ENCODE measurements at places on chromosomes 5 and 9. TPM values are rescaled to one million over a fixed set of nuclear protein-coding genes. Genes with fewer than 3 reads are reported as not detected.

DNA sequence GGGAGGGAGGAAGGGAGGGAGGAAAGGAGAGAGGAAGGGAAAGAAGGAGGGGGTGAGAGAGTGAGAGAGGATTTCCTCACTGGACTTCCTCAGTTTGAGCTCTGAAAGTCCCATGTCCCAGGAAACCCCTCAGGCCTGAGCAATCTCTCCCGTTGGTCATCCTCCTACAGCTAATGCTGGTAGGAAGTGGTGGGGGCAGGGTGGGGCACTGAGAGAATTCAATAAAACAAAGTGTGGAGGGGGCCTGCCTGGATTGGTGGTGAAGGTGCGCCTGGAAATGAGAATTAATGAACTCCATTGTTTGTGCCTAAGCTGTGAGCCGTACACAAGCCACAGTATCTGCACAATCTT lies 195.0 kb downstream of the RGS3 start:
- H3K4me1 ChIP-seq, result peaks cover 10% of the 10 kb centered on the region

DNA sequence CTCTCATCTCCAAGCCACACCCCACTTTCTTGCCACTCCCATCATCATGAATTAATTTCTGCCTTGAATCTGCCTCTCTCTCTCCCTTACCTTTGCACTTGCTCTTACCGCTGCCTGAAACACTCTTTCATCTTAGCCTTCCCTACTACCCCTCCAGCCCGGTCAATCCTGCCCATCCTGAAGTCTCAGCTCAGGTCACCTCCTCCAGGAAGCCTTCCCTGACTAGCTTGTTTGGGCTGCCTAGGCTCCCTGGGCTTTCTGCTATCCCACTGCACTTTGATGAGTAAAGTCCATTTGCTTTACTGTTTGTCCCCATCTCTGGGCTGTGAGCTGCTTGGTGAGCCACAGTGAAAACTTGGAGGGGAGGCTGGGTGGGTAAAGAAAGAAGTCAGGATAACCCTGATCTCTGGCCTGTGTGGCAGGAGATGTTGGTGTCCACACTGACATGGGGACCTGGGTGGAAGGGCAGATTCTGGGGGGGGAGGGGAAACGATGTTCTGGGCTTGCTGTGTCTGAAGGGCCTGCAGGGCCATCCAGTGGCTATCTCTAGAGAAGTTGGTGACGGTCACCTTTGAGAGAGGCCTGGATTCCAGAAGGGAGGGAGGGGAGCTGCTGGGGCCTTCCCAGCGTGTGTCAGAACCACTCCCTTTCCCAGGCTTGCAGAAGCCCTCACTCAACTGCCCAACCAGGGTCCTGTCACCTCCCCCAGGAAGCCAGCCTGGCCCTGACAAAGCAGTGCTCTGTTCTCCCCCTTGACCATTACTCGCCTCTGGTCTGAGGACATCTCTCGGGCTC lies 75.0 kb upstream of the DAB2IP start:
- H3K4me3 ChIP-seq, result no peak overlapping the region
- H3K27ac ChIP-seq, result no peak overlapping the region

Gene SLC36A3
- total RNA-seq, result not detected

- peaks cover 39% of the 10 kb centered on the region for H3K4me1 ChIP-seq
- H3K27me3 ChIP-seq, result no peaks in the 10 kb centered on the region
- H3K4me3 ChIP-seq, result peak overlapping the region; percentile 91
- DNase-seq, result peak; percentile 67
Measured at GRCh38 chr5:150001660-150002486, 1.3 kb downstream of the HMGXB3 start.

DNA sequence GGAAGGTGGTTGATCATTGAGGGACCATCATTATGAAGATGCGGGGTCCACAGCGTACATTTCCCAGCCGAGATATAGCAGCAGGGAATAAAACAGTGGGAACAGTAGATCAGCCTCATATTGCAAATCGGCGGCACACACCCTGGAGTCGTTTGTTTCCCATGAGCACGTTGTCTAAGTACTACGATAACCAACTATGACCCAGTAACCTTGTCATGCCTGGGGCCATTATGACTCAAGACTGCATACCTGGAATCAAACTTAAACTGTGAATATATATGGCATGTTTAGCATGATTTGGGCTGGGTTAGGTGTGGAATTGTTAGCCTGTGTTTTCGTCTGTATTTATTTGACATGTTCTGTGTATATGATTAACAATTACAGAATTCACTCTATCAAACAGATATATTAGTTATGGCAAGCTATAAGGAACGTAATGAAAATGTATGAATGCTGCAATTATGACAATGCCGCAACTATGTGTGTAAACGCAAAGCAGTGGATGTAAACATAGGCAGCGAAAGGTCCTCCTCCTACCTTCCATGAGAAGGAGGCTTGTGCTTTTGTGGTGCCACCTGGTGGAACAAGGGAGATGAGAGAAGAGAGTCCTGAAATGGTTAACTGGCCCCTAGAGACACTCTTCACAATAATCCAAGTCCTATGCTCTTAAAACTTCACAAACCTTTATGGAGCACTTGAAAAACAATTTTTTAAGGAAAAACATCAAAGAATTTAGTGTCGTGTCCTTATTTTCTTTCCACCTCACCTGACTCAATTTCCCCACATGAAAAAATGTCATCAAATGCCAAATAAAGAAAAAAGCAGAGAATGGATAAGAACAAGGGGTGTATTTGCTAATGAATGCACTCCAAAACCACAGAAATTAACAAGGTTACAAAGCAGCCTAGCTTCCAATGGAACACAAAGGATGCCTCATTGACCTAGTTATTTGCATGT lies 47.1 kb downstream of the SEMA5A start:
- no peaks in the 10 kb centered on the region for H3K36me3 ChIP-seq
- no peaks in the 10 kb centered on the region for H3K4me1 ChIP-seq
- no peak overlapping the region for H3K4me3 ChIP-seq
- DNase-seq, result no peak
- no peaks in the 10 kb centered on the region for H3K27me3 ChIP-seq

Gene CDKN2B
- 1.6 TPM for total RNA-seq

DNA sequence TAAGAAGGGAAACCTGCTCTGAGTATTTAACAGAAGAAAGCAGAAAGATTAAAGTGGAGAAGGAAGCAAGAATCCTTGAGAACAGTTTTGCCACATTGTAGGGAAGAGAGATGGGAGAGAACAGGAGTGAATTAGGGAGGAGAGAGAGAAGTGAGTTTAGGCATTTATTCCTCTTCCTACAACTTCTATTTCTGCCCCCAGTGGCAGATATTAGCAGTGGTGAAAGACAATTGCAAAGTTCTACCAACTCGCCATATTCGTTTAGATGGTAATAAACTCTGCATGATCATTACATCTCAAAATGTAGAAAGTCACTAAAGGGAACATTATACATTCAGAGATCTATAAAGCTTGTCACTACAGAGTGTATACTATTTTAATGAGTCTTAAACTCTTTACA lies 440.1 kb upstream of the TRPC7 start:
- H3K36me3 ChIP-seq, result no peaks in the 10 kb centered on the region
- DNase-seq, result no peak
- no peak overlapping the region for H3K27ac ChIP-seq
- no peaks in the 10 kb centered on the region for H3K4me1 ChIP-seq
- H3K4me3 ChIP-seq, result no peak overlapping the region

DNA sequence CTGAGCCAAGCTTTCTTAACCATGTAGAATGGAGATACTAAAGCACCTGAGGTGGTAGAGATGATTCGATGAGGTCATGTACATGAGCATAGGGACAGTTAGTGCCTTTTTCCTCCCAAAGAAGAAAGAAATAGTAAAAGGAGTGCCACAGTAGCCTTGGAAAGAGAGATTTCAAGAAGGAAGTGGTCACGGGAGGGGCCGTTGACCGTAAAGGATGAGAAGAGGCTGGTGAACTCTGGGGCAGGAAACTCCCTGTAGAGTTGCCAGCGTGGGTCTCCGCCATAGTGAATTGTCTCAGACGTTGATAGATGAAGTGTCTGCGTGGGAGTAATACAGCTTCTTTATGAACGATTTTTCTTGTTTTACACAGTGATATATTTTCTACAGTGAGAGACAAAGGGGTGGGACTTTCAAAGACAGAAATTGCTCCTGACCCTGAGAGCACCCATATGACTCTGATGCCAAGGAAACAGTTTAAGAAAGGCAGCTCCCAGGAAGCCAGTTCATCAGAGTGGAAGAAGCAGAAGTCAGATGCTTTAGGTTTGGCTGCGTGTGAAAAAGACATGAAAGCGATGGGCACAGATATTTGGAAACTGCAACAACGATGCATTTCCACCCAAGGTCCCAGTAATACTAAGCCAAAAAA lies 41.3 kb downstream of the UGCG start:
- peak overlapping the region; percentile 61 for H3K4me3 ChIP-seq
- no peaks in the 10 kb centered on the region for H3K27me3 ChIP-seq
- peak; percentile 74 for DNase-seq
- peaks cover 13% of the 10 kb centered on the region for H3K36me3 ChIP-seq
- H3K27ac ChIP-seq, result peak overlapping the region; percentile 78

DNA sequence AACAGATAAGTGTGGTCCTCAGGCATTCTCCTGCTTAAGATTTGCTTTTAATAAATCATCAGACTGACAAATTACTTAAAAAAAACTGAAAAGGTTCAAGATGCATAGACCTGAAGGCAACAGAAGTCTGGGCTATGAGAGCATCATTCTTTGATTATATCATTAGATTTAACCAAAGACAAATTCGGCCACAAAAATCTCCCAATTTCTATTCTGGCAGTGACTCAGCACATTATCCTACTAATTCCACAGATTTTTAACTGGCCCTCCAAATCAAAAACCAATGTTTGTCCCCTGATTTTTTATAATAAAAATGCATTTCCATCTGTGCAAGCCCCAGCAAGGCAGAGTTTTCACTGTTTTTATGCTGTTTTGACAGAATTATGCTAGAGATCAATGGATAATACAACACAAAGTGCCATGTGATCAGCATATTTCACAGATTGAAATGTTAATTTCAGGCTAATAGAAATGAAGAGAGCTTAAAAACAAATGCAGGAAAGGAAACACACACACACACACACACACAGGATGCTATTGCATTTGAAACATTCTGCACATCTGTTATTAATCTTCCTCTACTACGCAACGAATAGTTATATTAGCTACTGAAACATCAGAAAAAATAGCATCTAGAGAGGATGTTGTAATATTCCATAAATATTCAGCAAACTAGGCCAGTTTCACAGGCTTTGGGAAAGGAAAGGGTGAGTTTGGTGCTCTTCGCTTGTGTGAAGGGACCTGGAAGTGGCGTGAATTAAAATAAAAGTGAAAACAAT lies 177.6 kb upstream of the ST8SIA4 start:
- H3K4me1 ChIP-seq, result no peaks in the 10 kb centered on the region
- no peak overlapping the region for H3K27ac ChIP-seq
- no peak for DNase-seq
- H3K4me3 ChIP-seq, result no peak overlapping the region

DNA sequence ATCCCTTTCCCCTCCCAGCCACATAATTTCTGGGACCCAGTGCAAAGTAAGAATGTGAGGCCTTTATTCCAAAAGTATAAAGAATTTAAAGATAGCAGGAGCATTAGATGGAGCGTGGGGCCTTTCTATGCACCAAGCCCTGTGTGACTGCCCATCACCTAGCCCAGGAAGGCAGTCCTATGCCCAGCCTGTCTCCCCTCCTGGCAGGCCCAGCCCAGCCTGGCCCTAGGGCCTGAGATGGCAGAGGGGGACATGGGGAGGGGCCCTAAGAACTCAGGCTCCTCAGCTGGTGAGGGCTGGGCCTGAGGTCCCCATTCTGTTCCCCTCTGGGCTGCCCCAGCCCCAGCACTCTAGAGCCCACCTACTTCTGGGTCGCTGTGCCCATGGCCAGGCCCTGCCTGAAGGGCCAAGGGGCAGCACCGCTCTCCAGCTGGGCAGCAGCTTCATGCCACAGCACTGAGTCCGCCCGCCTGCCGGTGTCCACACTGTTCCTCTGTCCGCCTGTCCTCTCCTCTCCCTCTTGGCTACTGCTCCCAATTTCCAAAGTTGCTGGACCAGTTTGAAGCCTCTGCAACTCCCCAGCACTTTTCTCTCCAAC lies 995 bp upstream of the SLC23A1 start:
- peaks cover 34% of the 10 kb centered on the region for H3K4me1 ChIP-seq
- no peaks in the 10 kb centered on the region for H3K27me3 ChIP-seq
- no peak for DNase-seq
- H3K36me3 ChIP-seq, result no peaks in the 10 kb centered on the region
- peak overlapping the region; percentile 73 for H3K4me3 ChIP-seq
- peak overlapping the region; percentile 96 for H3K27ac ChIP-seq

DNA sequence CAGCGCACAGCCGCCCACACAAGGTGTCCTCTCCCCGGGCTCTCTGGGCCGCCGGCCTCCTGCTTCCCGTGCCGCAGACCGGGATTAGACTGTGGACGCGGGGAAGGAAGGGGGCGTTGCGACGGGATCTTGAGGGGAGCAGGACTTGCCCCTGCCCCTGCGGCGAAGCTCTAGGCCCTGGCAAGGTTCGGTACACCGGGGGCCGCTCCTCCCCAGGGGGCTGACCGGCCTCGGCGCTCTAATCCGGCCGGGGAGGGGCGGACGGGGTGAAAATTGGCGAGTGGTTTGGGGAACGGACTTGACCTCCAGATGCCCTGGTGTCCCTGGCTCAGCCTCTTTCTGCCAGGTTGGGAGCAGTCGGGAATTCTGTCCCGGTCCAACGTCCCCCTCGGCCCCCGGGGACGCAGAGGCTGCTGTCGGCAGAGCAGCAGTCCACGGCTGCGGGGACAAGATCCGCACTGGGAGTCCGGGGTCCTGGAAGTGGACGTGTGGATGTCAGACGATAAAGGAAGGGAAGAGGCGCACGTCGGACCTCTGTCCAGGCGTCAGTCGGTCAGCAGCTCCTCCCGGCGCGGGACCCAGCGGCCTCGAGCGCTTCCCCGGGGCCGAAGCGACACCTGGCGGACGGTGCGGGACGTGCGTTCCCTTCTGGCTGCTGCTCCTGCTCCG lies 1.9 kb upstream of the CNTFR start:
- DNase-seq, result peak; percentile 84
- no peak overlapping the region for H3K27ac ChIP-seq
- H3K36me3 ChIP-seq, result no peaks in the 10 kb centered on the region
- H3K27me3 ChIP-seq, result peaks cover 59% of the 10 kb centered on the region

Gene PLEKHG4B
- total RNA-seq, result not detected

DNA sequence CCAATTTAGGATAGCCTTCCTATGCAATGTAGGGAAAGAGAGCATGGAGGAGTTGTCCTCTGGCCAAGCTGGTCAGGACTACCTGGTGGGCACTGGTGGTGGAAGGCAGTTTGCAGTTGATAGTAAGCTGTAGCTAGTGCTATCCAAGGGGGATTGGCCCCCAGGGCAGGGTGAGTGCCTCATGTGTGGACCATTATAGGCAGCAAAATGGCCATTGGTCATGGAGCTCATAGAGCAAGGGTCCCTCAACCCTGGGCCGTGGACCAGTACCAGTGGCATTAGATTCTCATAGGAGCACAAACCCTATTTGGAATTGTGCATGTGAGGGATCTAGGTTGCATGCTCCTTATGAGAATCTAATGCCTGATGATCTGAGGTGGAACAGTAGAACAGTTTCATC lies 139.3 kb downstream of the ZSWIM6 start:
- DNase-seq, result no peak
- no peaks in the 10 kb centered on the region for H3K36me3 ChIP-seq
- no peak overlapping the region for H3K4me3 ChIP-seq
- H3K4me1 ChIP-seq, result peaks cover 19% of the 10 kb centered on the region
- no peak overlapping the region for H3K27ac ChIP-seq

- no peak overlapping the region for H3K27ac ChIP-seq
- H3K4me3 ChIP-seq, result no peak overlapping the region
- no peaks in the 10 kb centered on the region for H3K27me3 ChIP-seq
- H3K4me1 ChIP-seq, result peaks cover 19% of the 10 kb centered on the region
Measured at GRCh38 chr9:113695901-113696300, 180.2 kb upstream of the ZNF618 start.

Gene DDX4
- not detected for total RNA-seq

- H3K27me3 ChIP-seq, result peaks cover 29% of the 10 kb centered on the region
- DNase-seq, result no peak
- no peak overlapping the region for H3K27ac ChIP-seq
- no peaks in the 10 kb centered on the region for H3K36me3 ChIP-seq
- H3K4me3 ChIP-seq, result no peak overlapping the region
- H3K4me1 ChIP-seq, result peaks cover 4% of the 10 kb centered on the region
Measured at GRCh38 chr5:174317256-174317894, 271.9 kb downstream of the NSG2 start.
